ENCODE measurements at places on chromosomes 6 and 20. TPM values are rescaled to one million over a fixed set of nuclear protein-coding genes. Genes with fewer than 3 reads are reported as not detected.

DNA sequence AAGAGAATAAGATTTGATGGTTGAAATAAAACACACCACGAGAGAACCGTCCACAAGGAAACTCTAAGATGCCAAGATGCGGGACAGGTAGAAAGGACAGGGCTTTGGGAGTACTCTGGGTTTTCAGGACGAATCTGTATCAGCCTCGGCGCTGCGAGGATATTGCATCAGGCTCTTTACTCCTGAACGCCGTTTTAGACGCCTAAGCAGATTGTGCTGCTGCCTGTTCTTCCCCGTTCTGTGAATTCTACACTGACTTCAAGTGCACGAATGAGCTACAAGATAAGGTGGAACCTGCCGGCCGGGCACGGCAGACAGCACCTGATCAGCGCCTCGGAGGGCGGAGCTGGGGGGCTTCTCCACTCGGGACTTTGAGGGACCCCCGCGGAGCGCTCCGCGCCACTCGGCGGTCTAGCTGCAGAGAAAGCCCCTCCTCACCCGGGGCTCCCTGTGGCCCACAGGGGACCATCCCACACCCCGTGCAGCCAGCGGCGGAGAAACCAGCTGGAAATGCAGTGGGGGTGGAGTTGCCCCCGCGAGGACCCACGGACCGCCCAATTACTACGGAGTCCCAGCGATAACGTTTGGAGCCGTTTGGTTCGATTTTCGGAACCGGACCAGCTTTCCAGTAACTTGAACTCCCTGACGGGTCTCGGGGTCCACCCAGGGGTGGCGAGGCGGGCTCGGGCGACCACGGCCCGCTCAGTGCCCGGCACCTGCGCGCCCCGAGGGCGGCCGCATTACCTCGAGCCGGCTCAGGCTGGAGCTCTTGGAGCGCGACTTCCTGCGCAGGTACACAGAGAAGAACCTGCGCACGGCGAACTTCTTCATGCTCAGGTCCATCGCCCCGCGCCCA is 646 bp downstream of the RPS6KA2 start:
- H3K36me3 ChIP-seq, result no peaks in the 10 kb centered on the region
- DNase-seq, result peak; percentile 32
- H3K4me1 ChIP-seq, result peaks cover under 1% of the 10 kb centered on the region
- H3K4me3 ChIP-seq, result peak overlapping the region; percentile 96
- H3K27me3 ChIP-seq, result no peaks in the 10 kb centered on the region

Gene RAET1E
- 2.0 TPM for total RNA-seq

- H3K4me3 ChIP-seq, result no peak overlapping the region
- no peaks in the 10 kb centered on the region for H3K36me3 ChIP-seq
- no peak overlapping the region for H3K27ac ChIP-seq
- H3K4me1 ChIP-seq, result no peaks in the 10 kb centered on the region
- H3K27me3 ChIP-seq, result no peaks in the 10 kb centered on the region
Measured at GRCh38 chr6:118319894-118320649, 228.0 kb upstream of the PLN start.

DNA sequence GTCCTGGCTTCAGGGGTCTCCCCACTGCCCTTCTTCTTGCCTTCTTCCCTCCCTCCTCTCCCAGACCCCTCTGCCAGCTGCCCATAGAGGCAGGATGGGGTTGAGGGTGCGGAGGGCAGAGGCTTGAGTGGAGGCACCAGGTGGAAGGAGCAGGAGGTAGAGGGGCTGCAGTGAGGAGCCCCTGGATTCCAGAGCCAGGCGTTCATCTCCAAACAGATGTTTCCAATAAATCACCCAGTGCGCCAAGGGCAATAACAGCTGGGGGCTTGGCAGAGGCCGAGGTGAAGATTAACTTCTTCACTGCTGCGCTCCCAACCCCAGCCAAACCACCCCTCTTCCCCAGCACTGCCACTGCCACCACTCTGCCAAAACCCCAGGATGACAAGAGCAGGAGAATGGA is 10.7 kb downstream of the MDFI start:
- H3K4me1 ChIP-seq, result no peaks in the 10 kb centered on the region
- no peak overlapping the region for H3K4me3 ChIP-seq
- DNase-seq, result no peak
- no peaks in the 10 kb centered on the region for H3K36me3 ChIP-seq

Gene ADTRP
- 0.48 TPM for total RNA-seq

Gene PBOV1
- total RNA-seq, result not detected

DNA sequence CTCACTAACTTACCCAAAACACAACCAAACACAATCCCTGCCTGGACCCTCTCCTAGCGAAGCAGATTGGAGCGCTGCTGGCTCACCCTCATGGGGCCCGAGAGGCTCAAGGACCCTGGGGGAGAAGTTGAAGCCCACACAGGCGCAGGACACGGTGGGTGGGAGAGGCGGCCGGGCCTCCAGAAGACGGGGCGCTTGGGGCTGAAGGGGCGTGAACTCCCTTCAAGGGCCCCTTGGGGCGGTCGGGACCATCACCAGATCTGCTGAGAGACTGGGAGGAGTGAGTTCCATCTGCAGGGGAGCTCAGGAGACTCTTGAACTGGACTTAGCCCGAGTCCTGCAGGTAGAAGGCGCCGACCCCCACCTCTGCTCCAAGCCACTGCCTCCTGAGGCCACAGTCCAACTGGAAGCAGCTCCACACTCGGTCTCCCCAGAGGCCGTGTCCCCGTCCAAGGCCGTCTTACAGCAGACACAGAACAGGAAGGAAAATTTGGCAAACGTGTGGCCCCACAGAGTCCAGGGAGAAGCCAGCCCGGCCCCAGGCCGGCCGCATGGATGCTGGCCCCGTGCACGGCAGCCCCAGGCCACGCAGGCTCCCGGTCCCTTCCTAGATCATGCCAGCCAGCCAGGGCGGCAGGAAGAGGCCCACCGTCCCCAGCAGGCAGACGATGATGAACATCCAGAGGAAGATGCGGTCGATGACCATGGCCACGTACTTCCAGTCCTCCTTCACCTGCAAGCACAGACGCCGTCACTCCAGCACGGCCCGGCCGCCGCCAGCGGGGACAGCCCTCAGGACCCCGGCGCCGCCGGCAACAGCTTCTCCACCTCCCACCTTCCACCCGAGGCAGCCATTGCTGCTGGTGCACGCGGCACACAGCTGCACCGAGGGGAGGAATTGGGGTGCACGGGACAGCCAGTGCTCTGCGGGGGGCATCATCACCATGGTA is 14.7 kb downstream of the CHRNA4 start:
- no peaks in the 10 kb centered on the region for H3K4me1 ChIP-seq
- no peak overlapping the region for H3K27ac ChIP-seq
- H3K27me3 ChIP-seq, result peaks cover 56% of the 10 kb centered on the region
- no peak for DNase-seq

GRCh38 chr20:634148-634925 is 18.7 kb downstream of the SRXN1 start:
- H3K4me1 ChIP-seq, result no peaks in the 10 kb centered on the region
- H3K27me3 ChIP-seq, result no peaks in the 10 kb centered on the region
- no peaks in the 10 kb centered on the region for H3K36me3 ChIP-seq
- H3K4me3 ChIP-seq, result no peak overlapping the region
- H3K27ac ChIP-seq, result no peak overlapping the region
- no peak for DNase-seq

GRCh38 chr20:17654649-17655285 is 27.3 kb downstream of the RRBP1 start:
- no peaks in the 10 kb centered on the region for H3K4me1 ChIP-seq
- H3K4me3 ChIP-seq, result no peak overlapping the region
- no peak overlapping the region for H3K27ac ChIP-seq
- H3K36me3 ChIP-seq, result no peaks in the 10 kb centered on the region

GRCh38 chr6:2967936-2968335 is 3.4 kb downstream of the SERPINB6 start:
- H3K36me3 ChIP-seq, result no peaks in the 10 kb centered on the region
- H3K4me3 ChIP-seq, result no peak overlapping the region
- H3K27me3 ChIP-seq, result no peaks in the 10 kb centered on the region
- no peak overlapping the region for H3K27ac ChIP-seq
- H3K4me1 ChIP-seq, result no peaks in the 10 kb centered on the region
- DNase-seq, result no peak

Gene IP6K3
- total RNA-seq, result 0.15 TPM

- no peaks in the 10 kb centered on the region for H3K4me1 ChIP-seq
- no peaks in the 10 kb centered on the region for H3K27me3 ChIP-seq
- no peaks in the 10 kb centered on the region for H3K36me3 ChIP-seq
- H3K4me3 ChIP-seq, result no peak overlapping the region
- no peak overlapping the region for H3K27ac ChIP-seq
- DNase-seq, result no peak
Measured at GRCh38 chr6:42627674-42628073, 63.8 kb downstream of the UBR2 start.

All from breast epithelium (tissue), 4 donors.